ENCODE measurements at places on chromosomes 12 and 14.

- DNase-seq: no peak
Observed at GRCh38 chr12:77847060-77847541, 16.4 kb downstream of the NAV3 start.

- DNase-seq: peak; percentile 22
Observed at GRCh38 chr12:1083889-1084262, 92.9 kb downstream of the ERC1 start.

DNA sequence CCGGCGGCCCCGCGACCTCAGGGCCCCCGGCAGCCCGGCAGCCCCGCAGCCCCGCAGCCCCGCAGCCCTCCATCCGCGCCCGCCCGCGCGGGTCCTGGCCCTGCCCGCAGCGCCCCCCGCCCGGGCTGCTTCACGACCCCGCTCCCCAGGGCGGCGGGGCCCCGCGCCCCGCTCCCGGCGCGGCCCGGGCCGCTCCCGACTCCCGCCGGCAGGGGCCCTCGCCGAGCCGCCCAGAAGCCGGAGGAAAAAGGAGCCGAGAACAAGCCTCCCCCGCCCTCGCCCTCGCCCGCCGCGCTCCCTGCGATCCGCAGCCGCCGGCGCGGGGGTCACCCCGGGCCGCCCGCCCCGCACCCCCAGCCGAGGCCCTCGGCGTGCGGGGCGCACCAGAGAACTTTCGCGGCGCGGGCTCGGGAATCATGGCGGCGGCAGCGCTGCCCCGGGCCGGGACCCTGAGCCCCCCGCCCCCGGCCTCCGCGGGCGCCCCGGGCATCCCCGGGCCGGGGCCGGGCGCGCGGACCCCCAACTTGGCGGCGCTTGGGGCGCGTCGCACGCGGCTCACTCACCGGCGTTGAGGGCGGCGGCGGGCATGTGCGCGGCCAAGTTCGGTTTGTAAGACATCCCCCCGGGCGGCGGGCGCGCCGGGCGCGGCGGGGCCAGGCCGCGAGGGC lies 521 bp downstream of the CDK2AP1 start:
- DNase-seq: no peak

- DNase-seq: no peak
Observed at GRCh38 chr12:53185582-53186153, 4.9 kb upstream of the CSAD start.

DNA sequence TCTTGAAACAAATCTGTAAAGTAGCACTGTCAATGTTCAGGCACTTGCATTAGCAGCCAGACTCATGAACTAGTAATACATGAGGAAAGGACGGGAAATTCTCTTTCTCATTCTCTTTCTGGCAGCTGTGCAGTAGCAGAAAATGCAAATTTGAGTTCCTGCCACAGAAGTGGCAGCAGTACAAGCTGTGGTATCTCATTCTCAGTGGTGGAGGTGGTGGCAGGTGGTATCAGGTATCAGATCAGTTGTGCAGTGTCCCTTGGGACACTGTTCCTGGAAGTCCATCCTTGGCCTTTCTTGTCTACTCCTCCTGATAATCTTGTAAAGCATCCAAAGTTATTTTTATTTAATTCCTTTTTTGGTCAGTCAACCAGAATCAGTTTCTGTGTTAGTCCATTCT lies 103.0 kb downstream of the C12orf42 start:
- no peak for DNase-seq

DNA sequence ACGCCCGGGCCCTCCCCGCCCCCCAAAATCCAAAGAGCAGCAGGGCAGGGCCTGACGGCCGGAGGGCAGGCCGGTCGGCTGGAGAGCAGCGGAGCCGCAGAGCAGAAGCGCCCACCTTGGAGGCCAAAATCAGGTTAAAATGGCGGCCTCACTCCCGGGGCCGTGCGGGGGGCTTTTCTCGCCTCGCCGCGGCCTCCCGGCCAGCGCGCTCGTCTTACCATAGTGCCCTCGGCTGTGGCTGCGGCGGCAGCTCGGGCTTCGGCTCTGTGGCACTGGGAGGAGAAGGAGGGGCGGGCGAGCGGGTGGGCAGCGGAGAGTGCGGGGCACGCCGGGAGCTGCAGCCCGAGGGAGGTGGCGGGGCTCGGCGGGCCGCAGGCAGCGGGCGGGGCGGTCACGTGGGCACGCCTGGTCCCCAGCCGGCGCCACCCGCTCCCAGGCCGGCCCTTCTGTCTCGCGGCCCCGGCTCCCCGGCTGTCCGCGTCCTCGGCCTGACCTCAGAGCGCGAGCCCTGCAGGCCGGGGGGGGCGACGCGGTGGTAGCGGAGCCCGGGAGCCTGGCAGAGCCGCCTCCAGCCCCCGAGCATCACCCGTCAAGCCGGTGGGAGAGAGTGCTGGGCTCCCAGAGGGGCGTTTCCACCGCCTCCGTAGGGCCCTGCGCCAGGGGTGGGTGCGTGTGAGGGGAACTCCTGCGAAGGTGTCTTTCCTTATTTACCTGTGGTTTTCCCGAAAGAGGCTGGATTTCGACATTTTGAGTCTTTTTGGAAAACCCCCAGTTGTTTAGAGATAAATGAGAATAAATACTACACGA lies at the start of gene CFL2:
CFL2 (minus strand) TSS at position 274 of the 807 bp plus-strand sequence; CDS start at position 221, 53 bp downstream.
- DNase-seq: peak; percentile 26

GRCh38 chr12:1974812-1975211 lies 29.4 kb downstream of the DCP1B start:
- DNase-seq: no peak

DNA sequence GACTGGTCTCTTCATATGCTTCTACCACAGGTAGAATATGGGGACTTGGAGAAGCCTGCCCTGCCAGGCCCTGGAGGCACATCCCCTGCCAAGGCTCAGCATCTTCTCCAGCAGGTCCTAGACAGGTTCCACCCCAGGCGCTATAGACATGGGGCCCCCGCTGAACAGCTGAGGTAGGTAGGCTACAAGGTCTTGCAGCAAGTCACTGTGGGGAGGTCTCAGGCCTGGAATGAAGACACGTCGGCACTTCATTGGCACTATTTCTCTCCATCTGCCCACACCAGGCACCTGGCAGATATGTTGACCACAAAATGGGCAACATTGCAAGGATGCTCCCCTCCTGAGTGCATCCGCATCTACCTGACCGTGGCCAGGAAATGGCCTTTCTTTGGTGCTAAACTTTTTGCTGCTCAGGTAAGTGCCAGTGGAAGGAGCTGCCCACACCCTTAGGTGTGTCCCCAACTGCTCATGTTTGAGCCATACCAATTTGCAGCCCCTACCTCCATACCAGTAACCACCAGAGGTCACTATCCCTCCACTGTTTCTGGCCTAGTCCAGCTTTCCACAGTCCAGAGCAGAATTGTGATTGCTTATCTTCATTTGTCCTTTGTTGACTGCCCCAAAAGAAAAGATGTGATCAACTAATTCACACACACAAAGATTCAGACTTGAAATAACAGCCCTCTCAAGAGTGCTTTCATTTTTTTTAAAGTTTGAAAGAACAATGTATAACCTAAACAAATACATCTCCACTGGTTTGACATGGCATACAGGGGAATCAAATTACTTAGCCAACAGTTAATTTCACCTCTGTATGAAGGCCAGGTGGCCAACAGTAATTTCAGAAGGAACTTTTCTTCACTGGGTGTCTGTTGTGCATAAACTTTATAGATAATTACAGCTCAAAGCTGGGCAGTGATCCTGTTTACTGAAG lies 16.1 kb downstream of the PIGH start:
- DNase-seq: no peak

GRCh38 chr14:100271247-100271939 lies 32.4 kb downstream of the YY1 start:
- no peak for DNase-seq

GRCh38 chr12:92987362-92987761 lies 58.3 kb upstream of the EEA1 start:
- peak; percentile 46 for DNase-seq

DNA sequence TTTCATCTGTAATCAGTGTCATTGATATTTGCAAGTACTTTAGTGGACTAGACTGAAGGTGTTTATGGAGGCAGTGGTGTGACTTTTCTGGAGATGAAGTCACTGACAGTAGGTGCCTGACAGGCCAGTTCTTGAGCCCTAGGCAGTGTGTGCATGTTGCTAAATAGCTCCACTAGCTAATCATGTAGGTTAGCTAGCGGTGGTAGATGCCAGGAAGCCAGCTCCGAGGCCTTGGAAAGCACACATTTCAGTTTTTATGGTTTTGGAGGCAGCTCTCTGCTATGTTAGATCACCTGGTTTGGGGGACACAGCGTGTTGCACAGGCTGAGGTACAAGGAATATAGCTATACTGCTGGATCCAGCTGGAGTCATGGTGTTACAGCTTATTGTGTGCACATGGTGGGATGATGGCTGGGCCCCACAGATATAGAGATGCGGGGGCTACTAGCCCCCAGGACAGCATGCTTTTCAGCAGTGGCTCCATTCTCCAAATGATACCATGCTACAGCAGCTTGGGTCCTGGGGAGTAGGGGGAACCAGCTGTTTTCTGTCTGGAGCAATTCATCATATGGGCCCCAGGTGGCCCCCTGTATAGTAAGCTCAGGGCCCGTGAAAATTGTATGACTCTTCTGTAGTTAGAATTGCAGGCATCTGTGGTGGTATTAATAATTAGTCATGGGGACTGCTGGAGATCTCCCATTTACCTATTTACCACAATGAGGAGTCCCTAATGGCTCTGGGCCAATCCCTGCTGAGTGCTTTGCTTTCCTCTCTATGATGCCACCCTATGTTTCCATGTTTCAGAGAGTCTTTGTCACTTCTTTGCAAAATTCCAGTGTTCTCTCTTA lies 367.2 kb upstream of the LMO3 start:
- DNase-seq: no peak

DNA sequence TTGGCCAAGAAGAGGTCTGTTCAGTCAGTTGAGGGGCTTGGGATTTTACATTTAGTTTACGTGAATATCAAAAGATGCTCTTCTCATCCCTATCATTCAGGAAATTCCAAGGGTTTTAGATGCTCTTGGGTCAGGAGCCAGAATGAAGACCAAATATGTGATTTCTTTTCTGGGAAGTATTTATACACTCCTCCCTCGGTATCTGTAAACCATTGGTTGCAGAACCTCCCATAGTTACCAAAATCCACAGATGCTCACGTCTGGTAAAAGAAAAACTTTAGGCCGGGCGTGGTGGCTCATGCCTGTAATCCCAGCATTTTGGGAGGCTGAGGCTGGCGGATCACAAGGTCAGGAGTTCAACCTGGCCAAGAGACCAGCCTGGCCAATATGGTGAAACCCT lies 75.9 kb downstream of the TNFAIP2 start:
- DNase-seq: no peak

GRCh38 chr12:20403230-20403629 lies 34.9 kb downstream of the PDE3A start:
- no peak for DNase-seq

GRCh38 chr12:10634427-10634826 lies 21.0 kb upstream of the MAGOHB start:
- DNase-seq: no peak

- DNase-seq: no peak
Observed at GRCh38 chr12:131028587-131029338, 75.1 kb downstream of the ADGRD1 start.

GRCh38 chr14:49703965-49704364 lies 11.0 kb downstream of the KLHDC1 start:
- DNase-seq: no peak

- no peak for DNase-seq
Observed at GRCh38 chr14:80077262-80077661, 134.0 kb downstream of the DIO2 start.

- no peak for DNase-seq
Observed at GRCh38 chr12:62400135-62400534, 66.5 kb upstream of the MON2 start.

DNA sequence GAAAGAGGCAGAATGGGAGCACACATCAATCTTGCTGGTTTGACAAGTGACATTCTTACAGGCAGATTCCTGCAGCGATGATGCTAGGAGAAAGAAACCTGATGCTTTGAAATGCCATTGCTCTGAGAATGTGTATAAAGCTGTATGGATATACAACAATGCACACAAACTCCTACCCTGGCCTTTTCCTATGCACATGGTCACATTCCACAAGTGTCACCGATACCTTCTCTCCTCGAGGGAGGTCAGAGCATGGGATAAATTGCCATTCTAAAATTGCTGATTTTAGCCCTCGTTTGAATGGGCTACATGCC lies 11.9 kb downstream of the FGF6 start:
- DNase-seq: no peak

- no peak for DNase-seq
Observed at GRCh38 chr12:24950231-24950834, 1.4 kb upstream of the BCAT1 start.

DNA sequence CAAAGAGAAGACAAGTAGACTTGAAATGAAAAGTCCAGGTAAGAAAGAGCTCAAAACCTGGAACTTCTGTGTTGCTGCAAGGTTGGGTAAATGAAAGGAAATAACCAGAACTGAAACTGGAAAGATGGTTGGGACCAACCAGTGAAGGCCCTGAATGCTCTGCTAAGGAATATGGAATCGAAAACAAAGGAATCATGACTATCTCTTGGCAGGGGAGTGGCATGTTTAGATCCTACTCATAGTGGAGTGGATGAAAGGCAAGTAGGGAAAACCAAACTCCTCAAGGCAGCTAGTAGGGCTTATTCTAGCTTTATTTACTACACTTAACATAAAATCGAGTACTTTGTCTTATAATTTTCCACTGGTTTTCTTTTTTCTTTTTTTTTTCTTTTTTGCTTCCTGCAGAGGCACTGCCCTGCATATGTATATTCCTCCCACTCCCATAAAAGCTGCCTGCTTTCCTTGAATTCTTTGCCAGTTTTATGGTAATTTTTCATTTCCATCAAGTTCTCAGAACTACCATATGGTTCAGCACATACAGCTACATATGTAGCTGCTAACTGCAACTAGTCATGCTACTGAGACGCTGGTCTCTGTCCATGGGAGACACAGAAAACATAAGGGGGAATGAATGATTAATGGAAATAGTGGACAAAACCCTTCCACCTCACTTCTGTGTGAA lies 247.1 kb upstream of the TMTC1 start:
- DNase-seq: no peak

- no peak for DNase-seq
Observed at GRCh38 chr12:89919241-89919906, 210.7 kb upstream of the ATP2B1 start.

- no peak for DNase-seq
Observed at GRCh38 chr14:90276646-90277367, 20.5 kb downstream of the PSMC1 start.

DNA sequence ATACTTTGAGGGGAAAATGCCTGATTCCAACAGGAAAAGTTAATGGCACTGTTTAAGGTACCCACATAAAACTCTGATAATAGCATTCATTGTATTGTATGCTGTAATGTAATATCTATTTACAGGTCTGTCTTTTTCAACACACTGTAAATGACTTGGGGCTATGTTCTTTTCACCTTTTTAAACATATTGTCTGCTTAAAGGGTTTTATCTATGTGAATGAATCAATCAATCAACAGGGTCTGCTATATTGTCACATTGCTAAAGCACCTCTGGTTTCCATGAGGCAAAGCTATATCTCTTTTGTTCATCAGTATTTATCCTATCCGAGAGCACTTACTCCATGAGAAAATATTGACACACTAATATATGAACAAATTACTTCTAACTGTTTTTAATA lies 288.0 kb downstream of the SLC6A15 start:
- no peak for DNase-seq
